Stimulated activated CD4-positive, alpha-beta T cell treated with anti-CD3 and anti-CD28 coated beads, Interleukin-1b, Interleukin-23, amount 100 ng/mL, for 4 hours (primary cell): ENCODE measurements at places on chromosomes 13 and 19.

- DNase-seq: no peak
Observed at GRCh38 chr19:33904681-33905080, 108.0 kb downstream of the KCTD15 start.

- DNase-seq: no peak
Observed at GRCh38 chr19:3404324-3405260, 38.2 kb downstream of the NFIC start.

DNA sequence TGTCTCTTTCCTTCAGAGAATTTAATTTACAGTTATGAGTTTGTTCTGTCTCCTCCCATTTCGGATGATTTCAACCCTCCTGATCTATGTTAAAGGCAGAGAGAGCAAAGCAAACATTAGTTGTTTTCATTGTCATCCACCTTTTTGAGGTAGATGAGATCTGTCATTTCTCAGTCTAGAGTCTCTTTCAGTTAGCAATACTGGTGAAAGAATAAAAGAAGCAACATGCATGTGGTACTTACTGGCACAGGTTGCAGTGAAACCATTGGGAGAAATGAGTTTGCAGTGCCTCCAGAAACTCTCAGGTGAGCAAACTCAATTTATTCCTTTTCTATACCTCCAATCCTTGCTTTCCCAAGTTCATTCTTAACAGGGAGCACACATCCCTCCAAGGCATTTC is 99.4 kb downstream of the RBM26 start:
- no peak for DNase-seq

GRCh38 chr19:1254081-1254527 is 5.7 kb downstream of the MIDN start:
- DNase-seq: no peak

DNA sequence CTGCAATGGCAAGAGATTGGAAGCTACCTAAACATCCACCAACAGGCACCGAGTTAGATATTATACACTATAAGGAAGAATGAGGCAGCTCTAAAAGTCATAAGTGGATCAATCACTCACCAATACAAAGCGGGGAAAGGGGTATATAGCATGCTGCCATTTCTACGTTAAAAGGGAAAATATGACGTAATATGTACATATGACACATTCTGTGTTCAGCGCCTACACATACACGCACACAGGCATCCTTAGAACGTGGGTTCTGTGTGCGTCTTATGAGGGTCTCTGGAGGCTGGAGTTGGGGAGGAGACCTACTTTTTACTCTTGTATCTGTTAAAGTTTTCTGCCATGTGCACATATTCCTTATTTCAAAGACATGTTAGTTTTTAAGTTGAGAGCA is 5.9 kb downstream of the IL17D start:
- DNase-seq: no peak
